ENCODE measurements at places on chromosomes 7 and 10.
A peak's percentile ranks its signal among the peaks of the same experiment; 100 is the strongest.

GRCh38 chr10:124916585-124917427, 25.1 kb upstream of the ZRANB1 start:
- peak; percentile 96 for DNase-seq

GRCh38 chr10:1538121-1538520, 199.2 kb downstream of the ADARB2 start:
- DNase-seq = no peak

DNA sequence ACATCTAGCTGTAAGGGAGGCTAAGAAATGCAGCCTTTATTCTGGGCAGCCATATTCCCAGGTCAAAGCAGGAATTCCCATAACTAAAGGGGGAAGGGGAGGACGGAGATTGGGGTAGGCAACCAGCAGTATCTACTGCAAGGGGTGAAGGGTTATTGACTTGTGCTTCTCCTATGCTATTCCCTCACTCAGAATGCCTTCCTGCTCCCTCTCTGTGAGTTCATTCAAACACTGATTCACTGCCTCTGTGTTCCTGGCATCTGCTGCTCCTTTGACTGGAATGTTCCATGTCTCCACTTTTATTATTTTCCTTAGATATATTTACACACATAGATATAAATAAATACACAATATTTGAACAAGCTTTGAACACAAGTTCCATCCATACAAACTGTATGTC, 11.1 kb downstream of the HTR7 start:
- no peak for DNase-seq

- no peak for DNase-seq
Observed at GRCh38 chr7:106486331-106486730, 174.6 kb downstream of the CCDC71L start.

DNA sequence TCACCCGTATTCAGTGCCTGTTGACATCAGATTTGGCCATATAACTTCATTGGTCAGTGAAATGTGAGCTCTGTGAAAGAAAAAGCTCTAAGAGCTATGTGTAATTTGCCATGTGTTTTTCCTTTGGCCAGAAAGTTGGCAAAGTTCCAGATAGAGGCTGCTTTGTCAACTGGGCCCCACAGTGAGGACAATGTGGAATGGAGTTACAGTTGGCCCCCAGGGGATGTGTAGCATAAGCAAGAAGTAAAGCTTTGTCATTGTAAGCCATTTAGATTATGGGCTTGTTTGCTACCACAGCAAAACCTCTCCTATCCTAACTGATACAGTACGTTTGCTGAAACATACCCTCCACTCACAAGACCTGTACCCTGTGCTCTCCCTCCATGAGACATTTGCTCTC, 119.1 kb upstream of the HABP2 start:
- no peak for DNase-seq

GRCh38 chr7:69670701-69671100, 72.4 kb downstream of the AUTS2 start:
- no peak for DNase-seq

- DNase-seq = no peak
Observed at GRCh38 chr10:103850572-103850895, 4.8 kb downstream of the SH3PXD2A start.

DNA sequence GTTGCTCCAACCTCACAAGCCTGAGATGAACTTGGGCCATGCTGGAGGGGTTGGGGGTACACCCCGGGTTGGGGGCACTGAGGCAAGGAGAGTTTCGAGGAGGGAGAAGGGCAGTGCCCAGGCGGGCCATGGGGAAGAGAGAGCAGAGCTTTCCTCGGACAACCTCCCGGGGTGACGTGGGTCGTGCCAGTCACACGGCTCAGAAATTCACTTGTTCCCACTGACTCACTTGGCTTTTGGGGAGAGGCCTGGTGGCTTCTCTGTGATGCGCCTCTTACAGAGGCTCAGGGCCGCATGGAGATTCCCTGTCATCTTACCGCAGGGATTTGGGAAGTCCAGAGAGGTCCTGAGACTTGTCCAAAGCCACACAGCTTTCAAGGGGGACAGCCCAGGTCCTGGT, 2.9 kb downstream of the LAT2 start:
- no peak for DNase-seq

GRCh38 chr7:83947260-83947659, 247.3 kb downstream of the SEMA3A start:
- no peak for DNase-seq

DNA sequence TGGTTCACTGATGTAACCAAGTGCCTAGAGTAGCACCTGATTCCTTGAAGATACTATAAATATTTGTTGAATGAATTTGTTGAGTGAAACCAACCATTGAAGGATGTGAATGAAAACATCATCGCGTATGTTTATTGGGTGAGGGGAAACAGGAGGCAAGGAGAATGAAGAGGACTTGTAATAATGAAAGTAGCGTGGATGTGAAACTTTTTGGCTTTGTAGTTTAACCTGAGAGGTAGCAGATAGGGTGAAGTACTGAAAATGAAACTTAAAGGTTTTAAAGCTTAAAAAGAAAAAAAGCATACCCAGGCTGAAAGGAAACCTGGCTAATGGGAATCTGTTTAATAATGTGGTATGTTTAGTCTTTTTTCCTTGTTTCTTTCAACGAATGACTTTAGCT, 5.2 kb downstream of the CCNY start:
- DNase-seq = no peak

GRCh38 chr10:52747694-52748093, 24.9 kb downstream of the MBL2 start:
- no peak for DNase-seq

DNA sequence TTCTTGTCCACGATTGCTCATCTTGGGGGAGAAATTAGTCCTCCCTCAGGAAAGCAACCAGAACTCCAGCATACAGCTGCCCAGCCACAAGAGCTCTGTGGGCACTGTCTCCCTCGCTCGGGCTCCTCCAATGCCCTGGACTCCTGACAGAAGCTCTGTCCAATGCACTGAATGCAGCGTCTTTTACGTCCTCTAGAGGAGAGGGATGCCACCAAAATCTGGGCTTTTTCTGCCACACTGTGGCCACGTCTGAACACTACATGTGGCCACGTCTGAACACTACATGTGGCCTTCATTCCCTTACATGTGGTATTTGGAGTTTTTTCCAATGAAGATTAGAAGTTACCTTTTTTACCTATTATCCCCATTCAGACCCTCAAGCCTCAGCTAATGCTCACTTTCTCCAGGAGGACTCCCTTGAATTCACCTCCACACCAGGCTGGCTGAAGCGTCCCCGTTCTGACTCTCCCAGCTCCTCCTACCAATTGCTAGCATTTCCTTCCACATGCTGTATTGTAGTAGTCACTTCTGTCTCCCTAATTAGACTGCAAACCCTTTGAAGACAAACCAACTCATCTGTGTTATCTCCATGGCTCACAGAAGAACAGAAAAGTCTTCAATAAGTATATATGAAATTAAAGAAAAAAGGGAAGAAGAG, 134.3 kb upstream of the PDE1C start:
- DNase-seq = no peak

GRCh38 chr7:904847-905246, 28.5 kb downstream of the GET4 start:
- no peak for DNase-seq

- no peak for DNase-seq
Observed at GRCh38 chr7:153286763-153287162, 527.2 kb downstream of the ACTR3B start.

- no peak for DNase-seq
Observed at GRCh38 chr7:37439653-37440026, 9.0 kb downstream of the ELMO1 start.

DNA sequence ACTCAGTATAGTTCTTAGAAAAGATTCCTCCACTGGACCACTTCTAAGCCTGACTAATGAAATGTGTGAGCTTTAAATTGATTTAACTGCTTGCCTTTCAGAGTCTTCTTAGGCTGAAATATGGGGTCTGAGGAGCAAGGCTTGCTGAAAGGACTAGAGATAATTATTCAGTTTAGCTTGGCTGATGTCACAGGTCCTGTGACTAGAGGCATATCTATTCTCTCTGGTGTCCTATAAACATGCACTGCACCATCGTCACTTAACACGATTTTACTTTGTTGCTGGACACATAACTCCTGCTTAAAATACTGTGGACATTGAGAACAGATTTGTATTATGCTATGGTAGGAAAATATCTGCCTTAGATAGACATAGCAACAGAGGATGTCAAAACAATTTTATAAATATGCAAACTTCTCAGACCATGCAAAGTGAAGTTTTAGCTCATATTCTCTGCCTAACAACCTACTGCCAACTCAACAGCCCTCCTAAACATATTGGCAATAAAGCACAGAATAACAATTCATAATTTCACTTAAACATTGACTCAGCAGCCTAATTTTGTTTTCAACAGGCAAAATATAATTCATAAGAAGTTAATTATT, 80.2 kb downstream of the RNF133 start:
- DNase-seq = no peak

DNA sequence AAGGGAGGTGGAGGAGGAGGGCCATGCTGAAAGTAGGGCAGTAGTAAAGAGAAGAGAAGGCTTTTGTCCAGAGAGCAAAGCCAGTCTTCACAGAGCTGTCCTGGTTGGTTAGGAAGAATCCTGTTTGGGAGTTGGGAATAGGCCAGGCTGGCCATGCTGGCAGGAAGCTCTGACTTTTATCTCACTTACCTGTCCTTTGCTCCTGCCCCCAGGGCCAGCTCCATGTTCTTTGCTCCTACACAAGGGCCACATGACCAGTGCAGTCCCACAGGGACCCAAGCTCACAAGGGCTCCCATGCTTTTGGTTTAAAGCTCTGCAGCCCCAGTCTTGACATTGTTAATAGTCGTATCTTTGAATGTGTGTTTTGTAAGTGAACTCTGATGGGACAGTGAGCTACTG, 161.6 kb upstream of the KMT2E start:
- DNase-seq = no peak

DNA sequence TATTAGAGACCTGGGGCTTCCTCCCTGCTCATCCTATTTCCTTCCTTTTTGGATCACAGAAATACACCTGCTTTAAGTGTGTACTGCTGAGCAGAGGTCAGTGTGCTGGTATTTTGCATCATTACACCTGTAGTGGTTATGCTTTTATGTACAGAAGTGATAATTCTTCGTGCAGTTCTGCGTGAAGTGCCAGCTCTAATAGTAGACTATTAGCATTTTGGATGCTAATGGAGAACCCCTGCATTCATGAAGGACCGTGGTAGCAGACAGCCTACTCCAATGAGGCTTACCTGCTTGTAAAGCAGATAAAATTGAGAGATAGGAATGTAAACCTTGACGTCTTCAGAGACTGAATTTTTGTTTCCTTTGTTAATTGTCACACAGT, 114.3 kb downstream of the CDK14 start:
- DNase-seq = no peak

DNA sequence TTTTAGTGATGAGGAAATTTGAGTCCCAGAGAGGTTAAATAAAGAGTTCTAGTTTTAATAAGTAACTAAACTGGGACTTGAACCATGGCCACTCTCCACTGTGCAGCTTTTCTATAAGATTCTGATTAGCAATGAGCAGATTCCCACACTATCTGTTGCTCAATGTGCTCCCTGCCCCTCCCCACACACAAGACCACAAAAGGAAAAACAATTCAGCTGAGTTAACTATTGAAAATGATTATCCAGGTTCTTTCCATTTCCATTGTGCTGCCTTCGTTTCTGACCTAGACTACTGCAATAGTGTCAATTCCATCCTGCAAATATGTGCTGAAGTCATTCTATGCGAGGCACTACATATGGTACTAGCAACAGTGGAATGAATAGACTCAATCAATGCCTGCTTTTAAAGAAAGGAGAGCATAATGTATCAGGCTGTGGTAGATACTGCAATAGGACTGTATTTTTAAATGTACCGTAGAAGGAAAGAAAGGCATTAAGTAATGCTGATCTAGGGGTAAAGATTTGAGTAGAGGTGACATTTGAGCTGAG, 97.0 kb downstream of the SEMA3C start:
- DNase-seq = no peak

GRCh38 chr7:129664029-129665012, 52.8 kb downstream of the NRF1 start:
- no peak for DNase-seq

GRCh38 chr7:70354409-70355169, 756.3 kb downstream of the AUTS2 start:
- DNase-seq = no peak

- DNase-seq = no peak
Observed at GRCh38 chr7:107610323-107610722, 30.3 kb downstream of the BCAP29 start.

GRCh38 chr10:63012623-63013022, 120.5 kb upstream of the NRBF2 start:
- DNase-seq = no peak

DNA sequence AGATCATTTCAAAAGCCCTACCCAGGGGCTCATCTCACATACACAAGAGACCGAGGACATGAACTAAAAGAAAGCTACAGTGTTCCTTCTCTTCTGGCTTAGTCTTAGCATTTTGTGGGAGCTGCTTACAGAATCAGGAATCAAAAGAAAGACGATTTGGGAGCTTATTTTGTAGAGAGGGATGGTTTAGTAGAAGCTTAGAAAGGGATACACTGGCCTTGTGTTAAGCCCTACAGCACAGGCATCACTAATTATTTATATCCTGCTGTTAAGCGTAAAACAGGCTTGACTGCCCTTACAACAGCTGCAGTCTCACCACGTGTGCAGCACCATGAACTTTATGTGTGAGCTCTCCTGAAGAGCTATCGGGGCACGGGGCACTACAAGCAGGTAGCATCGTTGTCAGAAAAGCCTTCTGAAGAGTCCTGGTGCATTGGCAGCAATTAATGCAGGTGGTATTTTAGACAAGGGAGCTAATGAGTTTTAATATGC, 798.3 kb downstream of the NXPH1 start:
- DNase-seq = no peak

DNA sequence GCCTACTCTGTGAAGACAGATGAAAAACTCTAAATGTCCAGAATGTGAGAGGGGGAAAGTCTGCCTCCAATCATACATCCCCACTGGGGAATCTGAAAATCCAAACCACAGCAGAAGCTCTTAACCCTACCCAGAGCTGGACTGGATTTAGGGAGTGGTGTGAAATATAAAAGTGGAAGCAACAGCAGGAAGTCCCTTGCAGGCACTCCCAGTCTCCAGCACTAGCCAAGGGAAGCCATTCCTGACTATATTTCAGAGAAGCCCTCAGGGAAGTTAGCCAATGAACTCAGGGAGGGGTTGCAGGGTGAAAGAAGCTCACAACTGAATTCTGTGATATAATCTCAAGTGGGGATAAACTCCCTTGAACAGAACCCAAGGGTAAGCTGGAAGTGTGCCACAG, 51.5 kb downstream of the CRPPA start:
- DNase-seq = no peak

All from CD4-positive, alpha-beta T cell treated with Interferon gamma for 1 hour (primary cell).